ENCODE measurements at places on chromosomes 1 and 21.

GRCh38 chr21:46051379-46051770 is 46.5 kb upstream of the COL6A2 start:
- no peak for DNase-seq

DNA sequence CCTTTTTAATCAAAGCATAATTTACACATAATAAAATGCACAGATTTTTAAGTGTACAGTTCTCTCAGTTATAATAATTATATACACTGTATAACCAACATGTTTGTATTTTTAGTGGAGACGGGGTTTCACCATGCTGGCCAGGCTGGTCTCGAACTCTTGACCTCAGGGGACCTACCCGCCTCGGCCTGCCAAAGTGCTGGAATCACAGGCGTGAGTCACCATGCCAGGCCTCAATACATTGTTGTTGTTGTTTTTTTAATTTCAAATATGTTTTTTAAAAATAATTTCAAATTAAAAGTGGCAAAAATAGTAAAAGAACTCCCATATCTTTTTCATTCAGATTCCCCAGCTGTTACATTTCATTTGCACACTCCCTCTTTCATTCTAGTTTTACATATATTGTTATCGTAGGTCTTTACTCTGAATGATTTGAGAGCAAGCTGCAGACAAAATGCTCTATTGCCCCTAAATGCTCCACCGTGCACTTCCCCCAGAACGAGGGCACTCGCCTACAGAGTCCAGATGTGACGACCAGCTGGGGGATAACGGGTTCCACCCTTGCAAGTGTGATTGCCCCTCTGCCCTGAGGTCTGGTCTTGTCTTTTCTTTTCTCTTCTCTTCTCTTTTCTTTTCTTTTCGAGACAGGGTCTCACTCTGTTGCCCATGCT is 19.2 kb upstream of the RD3 start:
- no peak for DNase-seq

- DNase-seq, result no peak
Measured at GRCh38 chr1:43499898-43500297, 30.8 kb upstream of the PTPRF start.

- DNase-seq, result no peak
Measured at GRCh38 chr1:28035420-28035819, 53.0 kb downstream of the EYA3 start.

DNA sequence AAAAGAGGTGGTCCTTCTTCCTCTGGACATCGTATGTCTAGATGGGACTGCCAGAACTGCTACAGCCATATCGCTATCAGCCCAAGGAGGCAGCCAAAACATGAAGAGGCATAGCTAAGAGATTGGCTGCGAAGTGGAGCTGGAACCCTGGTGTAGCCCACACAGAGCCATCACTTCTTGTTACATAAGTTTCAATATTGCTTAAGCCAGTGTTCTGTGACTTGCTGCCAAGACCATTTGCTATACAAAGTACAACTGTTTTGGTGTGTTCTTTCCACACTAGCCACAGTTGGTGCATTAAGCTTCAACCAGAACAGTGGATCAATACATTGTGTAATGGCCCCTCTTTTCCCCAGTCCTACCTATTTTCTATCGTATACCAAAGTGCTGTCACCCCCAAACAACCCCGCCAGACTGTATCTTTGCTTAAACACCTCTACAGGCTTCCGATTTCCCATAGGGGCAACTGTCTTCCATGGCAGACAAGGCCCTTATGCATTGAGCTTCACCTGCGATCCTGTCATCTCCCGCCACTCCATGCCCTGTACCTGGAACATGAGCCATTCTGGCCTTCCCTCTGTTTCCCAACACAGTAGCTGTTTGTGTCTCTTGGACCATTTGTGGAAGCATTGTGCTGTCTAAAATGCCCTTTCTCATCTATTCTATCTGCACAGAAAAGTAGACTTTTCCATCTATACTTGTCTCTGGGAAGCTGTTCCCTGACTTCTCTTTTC is 241.8 kb downstream of the TTLL7 start:
- no peak for DNase-seq

DNA sequence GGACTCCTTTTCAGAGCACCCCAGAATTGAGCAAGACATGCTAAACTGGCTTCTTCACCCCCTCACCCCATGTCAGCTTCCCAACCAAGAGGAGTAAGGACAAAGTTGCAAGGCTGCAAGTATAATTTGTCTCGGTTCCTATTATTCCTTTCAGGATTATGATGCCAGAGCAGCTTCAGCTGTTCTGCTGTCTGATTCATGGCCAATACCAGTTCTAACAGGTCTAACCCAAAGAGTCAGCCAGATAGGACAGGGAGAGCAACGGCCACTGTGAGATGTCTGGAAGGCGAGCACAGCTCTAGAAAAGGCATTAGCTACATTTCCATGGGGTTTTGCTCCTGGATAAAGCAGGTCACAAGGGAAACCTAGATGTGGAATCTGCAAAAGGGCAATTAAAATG is 53.3 kb upstream of the HOOK1 start:
- no peak for DNase-seq

- DNase-seq, result no peak
Measured at GRCh38 chr1:111903148-111903870, 86.2 kb downstream of the KCND3 start.

DNA sequence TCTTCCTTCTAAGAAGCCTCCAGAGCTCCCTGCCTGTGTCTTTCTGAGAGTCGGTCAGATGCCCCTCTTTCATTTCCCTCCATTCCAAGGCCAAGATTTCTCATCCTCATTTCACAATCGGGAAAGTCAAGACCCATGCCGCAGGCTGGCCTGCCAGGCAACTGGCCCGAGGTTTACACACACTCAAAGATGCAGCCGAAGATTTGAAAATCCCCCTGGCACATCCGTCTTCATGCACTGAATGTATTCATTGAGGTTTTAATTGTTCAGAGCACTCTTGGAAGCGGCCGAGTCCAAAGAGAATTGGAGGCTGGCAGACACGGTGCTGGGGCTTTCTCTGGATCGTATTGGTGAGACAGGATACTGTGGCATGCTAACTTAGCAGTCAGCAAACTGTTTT is 29.1 kb upstream of the SRP9 start:
- DNase-seq, result no peak

DNA sequence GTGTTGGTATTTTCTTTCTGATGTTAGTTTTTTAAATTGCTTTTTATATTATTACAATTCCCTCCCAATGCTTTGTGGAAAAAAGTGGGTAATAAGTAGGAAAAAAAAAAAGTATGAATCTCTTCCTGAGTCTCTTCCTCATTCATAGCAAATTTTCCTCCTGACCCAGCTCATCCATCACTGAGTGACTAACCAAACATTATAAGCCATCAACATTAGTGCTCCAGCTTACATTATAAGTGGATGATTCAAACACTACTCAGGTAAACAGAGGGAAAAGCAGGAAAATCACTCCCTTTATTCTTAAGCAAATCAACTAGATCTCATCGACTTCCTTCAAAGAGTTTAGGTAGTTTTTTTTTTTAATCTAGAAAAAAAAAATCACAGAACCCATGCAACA is 15.4 kb upstream of the SAMD13 start:
- no peak for DNase-seq

- DNase-seq, result no peak
Measured at GRCh38 chr1:84427250-84428188, 29.2 kb downstream of the DNASE2B start.

DNA sequence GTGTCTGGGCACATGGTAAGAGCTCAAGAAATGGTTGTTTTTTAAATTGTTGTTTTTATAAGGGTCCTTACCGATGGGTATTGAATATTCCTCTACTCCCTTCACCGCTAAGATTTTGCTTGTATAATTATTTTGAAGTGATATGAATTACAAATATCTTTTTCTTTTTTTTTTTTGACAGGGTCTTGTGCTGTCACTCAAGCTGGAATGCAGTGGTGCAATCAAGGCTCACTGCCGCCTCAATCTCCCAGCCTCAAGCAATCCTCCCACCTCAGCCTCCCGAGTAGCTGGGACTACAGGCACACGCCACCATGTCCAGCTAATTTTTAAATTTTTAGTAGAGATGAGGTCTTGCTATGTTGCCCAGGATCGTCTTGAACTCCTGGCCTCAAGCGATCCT is 27.1 kb upstream of the RAB3GAP2 start:
- no peak for DNase-seq

DNA sequence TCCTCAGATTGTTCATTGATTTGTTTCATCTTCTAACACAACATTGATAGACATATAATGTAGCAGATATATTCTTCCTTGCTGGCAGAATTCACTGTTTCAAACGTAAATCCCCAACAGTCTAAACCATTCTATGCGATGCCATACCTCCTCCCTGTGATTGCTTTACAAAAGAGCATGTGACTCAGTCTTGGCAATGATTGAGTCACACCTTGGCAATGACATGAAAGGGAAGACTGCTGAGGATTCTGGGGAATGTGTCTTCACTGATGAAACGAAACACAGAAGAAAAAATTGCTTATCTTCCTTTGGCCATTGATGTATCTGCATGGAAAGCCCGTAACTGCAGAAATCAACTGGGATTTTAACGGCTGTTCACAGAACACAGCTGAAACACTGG is 409.6 kb upstream of the ZRANB2 start:
- no peak for DNase-seq

DNA sequence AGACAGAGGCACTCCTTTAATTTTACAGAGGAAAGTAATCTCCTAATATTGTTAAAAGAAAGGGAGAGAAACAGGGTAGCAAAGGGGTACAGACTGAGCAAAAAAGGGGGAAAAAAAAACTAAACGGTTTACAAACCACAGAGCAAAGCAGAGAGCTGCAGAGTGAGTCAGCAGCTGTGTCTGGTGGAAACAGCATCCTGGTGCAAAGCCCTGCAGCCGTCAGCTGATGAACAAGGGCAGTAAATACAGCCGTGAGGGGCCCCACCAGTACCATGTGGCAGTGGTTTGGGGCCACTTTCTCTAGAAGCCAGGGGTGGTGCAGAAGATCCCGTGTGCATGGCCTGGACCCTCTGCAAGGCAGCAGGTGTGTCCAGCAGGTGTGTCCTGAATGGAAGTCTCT is 111.3 kb downstream of the ERG start:
- DNase-seq, result no peak

DNA sequence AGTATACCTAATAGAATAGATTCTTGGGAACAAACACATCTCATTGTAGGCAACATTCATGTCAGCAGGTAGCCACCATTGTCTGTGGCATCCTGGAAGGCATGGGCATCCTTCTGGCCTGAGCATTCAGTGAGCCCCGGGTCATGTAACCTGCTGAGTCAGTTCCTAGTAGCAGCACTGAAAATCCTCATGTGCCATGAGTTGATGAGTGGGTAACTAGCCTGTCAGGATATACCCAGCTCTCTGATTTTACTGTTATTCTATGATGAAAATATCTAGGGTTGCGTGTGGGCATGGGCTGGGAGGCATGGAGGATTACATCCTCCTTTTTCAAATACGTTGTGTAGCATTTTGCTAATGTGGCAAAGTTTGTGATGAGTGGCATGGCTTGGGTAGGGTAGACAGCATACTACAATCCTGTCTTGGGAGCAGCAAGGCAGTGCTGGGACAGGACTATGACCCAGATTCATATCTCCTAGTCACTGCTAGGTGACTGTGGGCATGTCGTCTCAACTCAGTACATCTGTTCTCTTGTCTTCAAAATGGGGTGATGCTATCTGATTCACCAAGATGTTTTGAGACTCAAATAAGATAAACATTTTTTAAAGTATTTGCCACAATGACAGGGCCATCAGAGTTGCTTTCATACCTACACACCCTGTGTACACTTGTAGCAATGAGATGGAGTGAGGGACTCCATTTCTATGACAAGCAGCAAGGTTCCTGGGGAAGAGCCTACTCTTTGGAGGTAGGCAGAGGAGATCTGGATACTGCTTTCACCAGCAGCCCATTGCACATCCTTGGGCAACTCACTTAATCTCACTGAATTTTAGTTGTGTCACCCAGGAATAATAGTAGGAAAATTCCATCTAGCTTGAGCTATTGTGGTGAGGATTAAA is 62.5 kb downstream of the CD58 start:
- DNase-seq, result no peak

DNA sequence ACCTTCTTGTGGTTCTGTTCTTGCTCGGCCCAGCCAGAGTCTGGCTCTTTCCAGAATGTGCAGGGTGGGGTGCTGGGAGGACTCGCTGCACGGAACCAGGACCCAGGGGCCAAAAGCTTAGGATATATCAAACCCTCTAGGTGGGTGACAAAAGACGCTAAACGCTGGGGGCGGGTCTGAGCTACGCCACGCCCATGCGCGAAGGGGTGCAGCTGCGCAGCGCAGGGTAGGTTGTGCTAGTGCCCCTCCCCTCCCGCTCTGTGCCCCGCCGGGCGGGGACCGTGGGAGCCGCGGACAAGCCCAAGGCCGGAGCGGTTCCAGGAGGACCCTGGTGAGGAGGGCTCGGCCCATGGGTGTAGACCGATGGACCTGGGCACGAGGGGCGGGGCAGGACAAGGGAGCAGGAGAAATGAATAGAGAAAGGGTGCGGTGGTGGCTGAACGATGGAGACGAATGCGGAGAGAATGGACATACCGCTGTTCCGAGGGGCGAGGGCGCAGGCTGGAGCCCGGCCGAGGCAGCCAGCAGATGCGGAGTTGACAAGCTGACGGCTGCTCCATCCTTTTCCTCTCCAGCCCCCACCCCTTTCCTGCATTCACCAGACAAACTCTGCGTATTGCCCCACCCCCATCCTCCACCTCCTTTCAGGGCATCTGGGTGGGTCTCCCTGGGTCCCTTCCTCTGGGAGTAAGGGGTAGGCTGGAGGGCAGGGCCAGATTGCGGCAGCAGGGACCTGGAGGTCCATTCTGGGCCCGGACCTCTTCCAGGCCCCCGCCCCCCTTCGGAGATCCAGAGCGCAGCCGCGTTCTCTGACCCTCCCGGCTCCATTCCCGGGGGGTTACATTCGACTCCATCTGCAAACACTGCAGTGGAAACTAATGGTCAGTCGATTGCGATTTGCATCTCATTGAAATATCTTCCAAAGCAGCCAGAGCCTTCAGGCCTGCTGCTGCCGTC is at the start of gene RUSC1:
Gene RUSC1 (plus strand): TSS at position 234 of the 957 bp plus-strand sequence. CDS start 880 bp downstream, outside the sequence.
- DNase-seq, result peak; percentile 62
